ENCODE measurements at places on chromosomes 4 and X. TPM values are rescaled to one million over a fixed set of nuclear protein-coding genes. Genes with fewer than 3 reads are reported as not detected.

GRCh38 chrX:31323658-31324057 is 251.8 kb upstream of the FTHL17 start:
- DNase-seq, result no peak

- no peak for DNase-seq
These were observed 308.0 kb downstream of the DHRSX start for GRCh38 chrX:2192584-2193272.

DNA sequence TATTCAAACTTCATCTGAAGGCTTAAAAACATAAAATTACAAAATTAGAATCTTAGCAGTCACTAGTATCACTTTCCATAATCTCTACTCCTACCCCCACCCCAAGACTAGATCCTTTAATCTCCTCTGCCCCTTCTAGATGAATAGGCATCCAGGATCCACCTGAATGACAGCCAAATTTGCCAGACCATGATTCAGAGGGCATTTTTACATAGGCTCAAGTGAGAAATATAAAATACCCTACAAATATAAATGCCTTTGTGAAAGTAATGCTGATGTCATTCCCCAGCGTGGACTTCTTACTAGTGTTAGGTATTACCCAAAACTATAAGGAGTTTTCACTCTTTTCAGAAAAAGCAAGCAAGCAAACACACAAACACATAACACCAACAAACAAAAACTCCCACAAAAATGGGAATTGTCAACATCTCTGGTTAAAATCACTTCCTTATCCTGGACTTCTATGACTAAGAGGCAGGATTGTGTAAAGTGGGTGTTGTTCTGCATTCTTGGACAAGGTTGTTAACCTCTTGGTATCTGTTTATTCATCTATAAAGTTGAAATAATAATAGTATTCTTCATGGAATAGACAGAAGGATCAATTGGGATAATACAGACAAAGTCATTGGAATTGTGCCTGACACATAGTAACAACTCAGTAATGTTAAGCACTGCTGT is 51.3 kb upstream of the TMPRSS11F start:
- peak; percentile 52 for DNase-seq

DNA sequence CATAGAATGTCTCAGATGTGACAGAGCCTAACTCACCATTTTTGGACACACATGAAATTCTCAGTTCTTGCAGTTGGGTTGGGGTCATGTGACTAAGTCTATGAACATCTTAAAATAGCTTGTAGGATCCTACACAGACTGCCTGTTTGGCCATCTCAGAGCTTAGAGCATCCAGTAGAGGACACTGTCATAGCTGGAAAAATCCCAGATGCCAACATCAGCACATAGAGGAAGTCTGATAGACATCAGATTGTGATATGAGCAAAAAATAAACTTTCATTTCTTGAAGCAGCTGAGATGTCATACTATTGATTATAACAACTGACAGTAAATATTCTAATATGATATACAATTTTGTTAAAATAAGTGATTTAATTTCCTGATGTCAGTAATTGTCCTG is 207.1 kb downstream of the TRAM1L1 start:
- DNase-seq, result no peak

DNA sequence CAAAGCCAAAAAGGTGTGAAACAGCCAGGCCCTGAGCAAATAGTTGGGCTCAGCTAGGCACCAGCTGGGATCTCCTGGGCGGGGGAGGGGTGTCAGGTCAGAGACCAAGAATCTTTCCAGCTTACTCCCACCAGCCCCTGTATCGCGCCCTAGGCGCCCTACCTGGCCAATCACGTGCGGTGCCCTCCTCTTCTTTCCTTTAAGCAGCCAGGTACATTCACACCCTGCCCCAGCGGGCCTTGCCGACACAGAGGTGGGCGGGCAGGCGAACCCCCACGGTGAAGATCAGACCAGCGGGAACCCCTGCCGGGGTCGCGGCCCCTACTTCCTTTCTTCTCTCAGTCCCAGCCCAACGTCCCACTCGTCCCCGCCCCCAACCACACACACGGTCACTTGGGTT is 9.1 kb downstream of the ARHGAP36 start:
- no peak for DNase-seq

DNA sequence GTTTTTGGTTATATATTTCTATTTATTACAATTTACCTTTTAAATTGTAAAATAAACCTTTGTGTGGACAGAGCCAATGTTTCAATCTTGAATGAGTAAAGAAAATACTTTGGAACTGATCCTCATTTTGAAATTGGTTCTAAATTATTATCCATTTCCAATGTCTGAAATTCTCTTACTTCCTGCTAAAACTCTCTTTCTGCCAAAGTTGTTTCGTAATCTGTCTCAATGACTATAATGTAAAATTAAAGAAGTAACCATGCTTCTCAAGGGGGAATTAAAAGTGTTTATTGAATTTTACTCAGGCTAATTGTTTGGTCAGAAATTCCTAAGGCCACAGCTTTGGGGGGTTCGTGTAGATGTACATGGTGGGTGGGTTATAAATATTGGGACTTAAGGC is 34.8 kb downstream of the YIPF6 start:
- DNase-seq, result peak; percentile 6

OSTC gene
- polyA plus RNA-seq, result 630 TPM

MAGED4 gene
- polyA plus RNA-seq, result 19.8 TPM
